HFFc6 (cell line): ENCODE measurements at places on chromosomes 3 and 15. TPM values are rescaled to one million over a fixed set of nuclear protein-coding genes. Genes with fewer than 3 reads are reported as not detected.

GRCh38 chr3:15268033-15268631, 62.1 kb downstream of the CAPN7 start:
- peaks cover 29% of the 10 kb centered on the region for H3K4me1 ChIP-seq
- no peaks in the 10 kb centered on the region; the same call in none of the 2 replicates for H3K27me3 ChIP-seq
- no peaks in the 10 kb centered on the region for H3K36me3 ChIP-seq
- no peak overlapping the region for H3K4me3 ChIP-seq

DNA sequence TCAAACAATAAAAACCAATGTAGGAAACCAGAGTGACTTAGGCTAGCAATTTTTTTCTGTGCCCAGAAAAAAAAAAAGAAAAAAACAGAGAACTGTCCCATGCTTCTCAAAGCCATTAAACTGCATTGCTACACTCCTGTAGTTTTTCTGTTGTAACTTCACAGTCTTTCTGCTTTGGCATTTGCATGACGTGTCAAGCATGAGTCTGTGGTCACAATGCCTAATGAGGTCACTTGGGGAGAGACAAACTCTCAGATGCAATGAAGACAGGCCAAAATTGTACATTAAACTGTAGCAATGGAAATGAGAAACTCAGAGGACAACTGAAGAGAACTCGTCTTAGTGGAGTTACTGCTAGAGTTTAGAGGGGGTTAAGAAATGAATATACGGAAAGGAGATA, 30.8 kb downstream of the CCDC80 start:
- H3K27me3 ChIP-seq = no peaks in the 10 kb centered on the region; the same call in 1 of the 2 replicates
- DNase-seq = peak; percentile 75
- peaks cover 28% of the 10 kb centered on the region for H3K4me1 ChIP-seq

DNA sequence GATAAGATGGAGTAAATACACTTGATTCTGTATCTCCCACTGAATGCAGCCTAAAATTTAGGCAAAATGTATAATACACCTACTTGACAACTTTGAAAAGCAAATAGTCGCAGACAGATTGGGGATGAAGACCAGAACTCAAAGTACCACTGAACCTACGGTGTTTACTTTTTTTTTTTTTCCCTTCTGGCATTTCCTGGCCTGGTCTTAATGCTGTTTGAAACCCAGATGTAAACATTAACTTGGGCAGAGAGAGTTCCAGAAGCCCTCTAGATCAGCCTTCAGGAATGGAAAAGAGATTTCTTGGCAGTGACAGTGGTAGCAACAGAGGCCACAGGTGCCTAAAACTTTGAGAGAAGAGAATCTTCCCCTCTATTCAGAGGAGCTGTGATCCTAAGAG, 27.8 kb downstream of the ALPK3 start:
- H3K4me3 ChIP-seq = no peak overlapping the region
- H3K27ac ChIP-seq = no peak overlapping the region
- H3K36me3 ChIP-seq = peaks cover 13% of the 10 kb centered on the region
- peaks cover 16% of the 10 kb centered on the region for H3K4me1 ChIP-seq

GRCh38 chr15:70214276-70214675, 116.6 kb upstream of the TLE3 start:
- no peaks in the 10 kb centered on the region for H3K36me3 ChIP-seq
- H3K4me1 ChIP-seq = no peaks in the 10 kb centered on the region
- H3K27ac ChIP-seq = no peak overlapping the region
- peaks cover 54% of the 10 kb centered on the region for H3K27me3 ChIP-seq
- H3K4me3 ChIP-seq = no peak overlapping the region

- H3K4me3 ChIP-seq = no peak overlapping the region
- no peaks in the 10 kb centered on the region for H3K27me3 ChIP-seq
- H3K36me3 ChIP-seq = peaks cover 14% of the 10 kb centered on the region
- peak; percentile 42 for DNase-seq
- H3K27ac ChIP-seq = no peak overlapping the region
- H3K4me1 ChIP-seq = peaks cover 18% of the 10 kb centered on the region
These were observed 61.4 kb upstream of the IMPG2 start for GRCh38 chr3:101381809-101382208.

GRCh38 chr3:172892158-172892557, 141.6 kb downstream of the ECT2 start:
- H3K4me1 ChIP-seq = peaks cover 8% of the 10 kb centered on the region
- H3K27ac ChIP-seq = no peak overlapping the region
- peak; percentile 39 for DNase-seq
- no peak overlapping the region for H3K4me3 ChIP-seq
- no peaks in the 10 kb centered on the region; the same call in none of the 2 replicates for H3K27me3 ChIP-seq
- H3K36me3 ChIP-seq = no peaks in the 10 kb centered on the region

SCG3 gene
- not detected in 3 replicates for total RNA-seq
